ENCODE measurements at places on chromosomes 1 and 21.

DNA sequence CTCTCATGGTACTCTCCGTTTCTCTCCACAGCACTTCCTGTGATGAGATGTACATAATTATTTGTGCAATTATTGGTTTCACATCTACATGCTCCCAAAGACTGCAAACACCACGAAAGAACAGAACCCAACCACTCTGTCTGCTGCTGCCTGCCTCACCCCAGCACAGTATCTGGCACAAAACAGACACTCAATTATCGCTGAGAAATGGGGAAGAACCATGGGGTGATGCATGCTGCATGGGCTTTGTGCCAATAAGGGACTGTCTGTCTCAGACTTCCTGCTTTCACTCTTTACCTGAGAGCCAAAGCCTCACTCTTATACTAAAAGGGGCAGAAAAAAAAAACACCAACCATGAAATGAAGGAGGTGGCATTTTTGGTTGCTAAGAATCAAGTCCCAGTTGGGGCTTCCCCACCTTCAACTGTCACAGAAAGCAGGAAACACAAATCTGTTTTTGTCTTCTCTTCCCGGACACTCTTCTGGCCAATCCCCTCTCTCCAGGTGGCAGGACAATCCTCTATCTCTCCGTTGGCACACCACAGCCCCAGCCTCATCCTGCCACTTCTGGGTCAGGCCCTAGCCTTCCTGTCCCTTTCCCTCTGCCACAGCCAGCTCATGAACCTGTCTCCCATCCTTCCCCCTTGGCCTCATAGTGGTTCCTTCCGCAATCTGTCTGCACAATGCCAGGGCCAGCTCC lies 82.0 kb downstream of the TGFBR3 start:
- no peak for DNase-seq

DNA sequence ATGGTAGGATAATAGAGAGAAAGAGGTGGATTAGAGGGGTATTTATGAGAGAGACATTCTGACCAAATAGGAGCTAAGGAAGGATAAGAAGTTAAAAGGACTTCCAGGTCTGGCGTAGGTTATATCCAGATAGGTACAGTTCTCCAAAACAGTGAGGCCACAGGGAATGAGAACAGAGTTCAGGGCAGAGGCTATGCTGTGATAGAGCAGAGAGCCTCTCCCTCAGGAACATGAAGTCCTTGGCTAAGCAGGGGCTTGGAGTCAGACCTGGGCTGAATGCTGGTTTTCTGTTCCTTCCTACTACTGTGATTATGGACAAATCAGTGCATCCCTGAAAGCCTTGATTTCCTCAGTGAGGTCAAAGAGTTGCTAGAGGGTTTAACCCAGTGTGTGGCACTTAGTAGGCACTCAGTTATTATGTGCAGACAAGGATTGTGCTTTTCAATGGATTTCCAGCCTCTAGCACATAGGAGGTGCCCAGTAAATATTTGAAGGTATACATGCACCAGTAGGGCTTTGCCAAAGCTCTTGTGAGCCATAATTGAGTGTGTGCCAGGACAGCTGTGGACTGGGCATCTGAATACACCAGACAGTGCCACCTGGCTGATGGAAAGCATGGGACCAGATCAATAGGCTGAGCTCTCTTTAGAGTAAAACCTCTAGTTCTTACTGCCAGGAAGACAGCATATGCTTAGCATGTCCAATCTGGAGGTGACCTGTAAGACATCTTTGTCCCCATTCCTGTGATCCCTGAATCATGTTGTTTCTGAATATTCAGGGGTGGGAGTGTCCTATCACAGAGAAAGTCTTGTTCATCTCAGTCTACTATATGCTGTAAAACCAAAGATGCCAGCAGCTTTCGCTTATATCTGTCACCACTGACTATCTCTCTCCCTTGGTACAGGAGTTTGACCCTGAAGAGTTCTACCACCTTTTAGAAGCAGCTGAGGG lies 111.1 kb downstream of the PIK3R3 start:
- no peak for DNase-seq

GRCh38 chr1:213286235-213286634 lies 235.2 kb downstream of the RPS6KC1 start:
- no peak for DNase-seq

GRCh38 chr1:39044762-39045161 lies 18.6 kb downstream of the NDUFS5 start:
- DNase-seq = no peak

DNA sequence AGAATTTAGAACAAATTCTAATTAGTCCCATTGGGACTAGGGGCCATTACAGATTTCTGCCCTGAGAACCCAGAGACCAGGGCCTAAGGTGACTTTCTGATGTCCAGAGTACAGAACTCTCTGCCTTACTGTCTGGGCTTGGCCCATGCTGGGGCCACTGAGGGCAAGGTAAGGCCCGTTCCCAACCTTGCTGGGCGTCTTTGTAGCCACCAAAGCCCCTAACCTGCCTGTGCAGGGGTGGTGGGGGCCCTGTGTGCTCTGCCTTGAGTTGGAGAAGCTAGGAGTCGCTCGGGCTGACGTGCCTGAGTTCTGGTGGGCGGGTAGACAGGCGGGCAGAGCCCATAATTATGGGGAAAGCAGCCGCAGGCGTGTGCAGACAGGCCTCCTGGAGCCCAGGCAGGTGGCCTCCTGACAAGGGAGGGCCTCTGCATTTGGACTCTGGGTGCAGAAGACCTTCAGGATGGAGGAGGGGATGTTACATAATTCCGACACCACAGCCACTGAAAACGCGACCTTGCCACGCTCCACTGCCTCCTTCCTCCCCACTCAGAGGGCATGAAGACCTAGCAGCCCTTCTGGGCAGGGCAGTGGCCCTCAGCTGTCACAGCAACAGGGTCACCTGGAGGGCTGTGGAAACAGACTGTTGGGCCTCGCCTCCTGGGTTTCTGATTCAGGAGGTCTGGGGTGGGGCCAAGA lies 239.9 kb upstream of the TMEM51 start:
- no peak for DNase-seq

DNA sequence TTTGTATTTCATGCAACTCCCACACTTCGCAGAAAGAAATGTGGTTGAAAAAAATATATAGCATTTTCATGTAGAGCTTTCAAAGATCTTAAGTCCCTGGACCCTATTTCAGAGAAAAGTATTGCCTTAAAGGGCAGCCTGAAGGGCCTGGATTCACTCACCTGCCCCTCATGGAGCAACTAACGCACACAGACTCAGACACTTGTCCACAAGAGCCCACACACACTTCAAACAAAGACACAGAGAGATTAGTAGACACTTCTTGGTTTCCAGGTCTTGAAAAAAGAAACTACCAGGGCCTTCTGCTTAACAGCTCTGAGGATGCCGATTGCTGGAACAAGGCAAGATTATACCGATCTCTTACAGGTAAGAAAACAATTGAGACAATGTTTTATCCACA lies 122.2 kb downstream of the ZBTB18 start:
- DNase-seq = no peak

GRCh38 chr1:54825696-54826095 lies 24.6 kb upstream of the TTC22 start:
- DNase-seq = no peak

DNA sequence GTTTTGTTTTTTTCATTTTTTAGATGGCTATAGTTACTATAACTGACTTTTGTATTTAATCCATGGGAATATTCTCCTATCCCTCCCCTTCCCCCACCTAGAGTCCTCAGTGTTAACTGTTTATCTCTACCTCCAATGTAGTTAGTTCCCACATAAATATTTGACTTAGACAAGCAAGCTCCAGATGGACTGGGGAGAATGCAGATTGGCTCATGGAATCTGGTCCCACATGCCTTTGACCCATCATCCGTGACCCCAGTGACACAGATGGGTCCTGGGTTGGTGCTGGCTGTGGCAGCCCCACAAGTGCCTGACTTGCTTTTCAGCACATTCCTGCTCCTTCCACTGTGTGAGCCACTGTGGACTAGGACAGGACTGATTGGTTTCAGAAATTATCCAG lies 41.8 kb downstream of the ATP2B4 start:
- DNase-seq = no peak

DNA sequence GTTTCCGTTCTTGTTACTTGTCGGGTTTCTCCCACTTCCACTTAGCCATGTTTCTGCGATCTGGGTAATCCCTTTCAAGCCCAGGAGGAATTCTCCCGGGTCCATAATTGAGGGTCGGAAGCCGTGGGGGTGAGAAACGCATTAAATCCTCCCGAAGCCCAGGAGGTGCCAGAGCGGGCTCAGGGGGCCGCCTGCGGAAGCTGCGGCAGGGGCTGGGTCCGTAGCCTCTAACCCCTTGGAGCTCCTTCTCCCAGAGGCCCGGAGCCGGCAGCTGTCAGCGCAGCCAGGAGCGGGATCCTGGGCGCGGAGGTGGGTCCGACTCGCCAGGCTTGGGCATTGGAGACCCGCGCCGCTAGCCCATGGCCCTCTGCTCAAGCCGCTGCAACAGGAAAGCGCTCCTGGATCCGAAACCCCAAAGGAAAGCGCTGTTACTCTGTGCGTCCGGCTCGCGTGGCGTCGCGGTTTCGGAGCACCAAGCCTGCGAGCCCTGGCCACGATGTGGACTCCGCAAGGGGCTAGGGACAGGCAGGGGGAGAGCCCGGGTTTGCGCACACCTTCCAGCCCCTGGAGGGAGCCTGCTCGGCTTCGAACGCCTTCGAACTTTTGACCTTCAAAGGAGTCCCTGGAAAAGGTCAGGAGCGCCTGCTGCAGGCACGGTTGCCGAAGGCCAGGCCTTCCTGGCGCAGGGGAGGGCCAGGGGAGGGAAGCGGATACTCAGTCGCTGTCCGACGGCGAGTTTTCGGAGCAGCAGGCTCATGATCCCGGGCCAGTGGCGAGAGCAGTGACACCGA lies 1.7 kb upstream of the SIM2 start:
- no peak for DNase-seq

DNA sequence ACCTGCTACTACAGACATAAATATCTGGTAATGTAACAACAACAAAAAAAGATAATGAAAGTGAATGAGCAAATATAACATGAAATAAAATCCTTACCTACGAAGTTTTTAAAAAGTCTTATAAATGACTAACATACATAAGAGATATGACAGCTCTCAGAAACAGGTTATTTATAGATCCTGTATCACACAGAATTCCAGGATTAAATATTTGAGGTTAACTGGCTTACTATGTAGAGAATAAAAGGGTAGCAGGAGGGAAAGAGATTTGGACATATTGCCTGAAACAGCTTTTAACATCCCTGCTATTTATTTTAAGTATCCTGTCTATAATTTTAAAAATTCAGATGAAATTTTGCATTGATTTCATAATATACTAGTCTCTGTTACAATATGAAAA lies 16.3 kb downstream of the MYSM1 start:
- DNase-seq = no peak

GRCh38 chr1:161778522-161778921 lies 12.4 kb downstream of the ATF6 start:
- DNase-seq = no peak

DNA sequence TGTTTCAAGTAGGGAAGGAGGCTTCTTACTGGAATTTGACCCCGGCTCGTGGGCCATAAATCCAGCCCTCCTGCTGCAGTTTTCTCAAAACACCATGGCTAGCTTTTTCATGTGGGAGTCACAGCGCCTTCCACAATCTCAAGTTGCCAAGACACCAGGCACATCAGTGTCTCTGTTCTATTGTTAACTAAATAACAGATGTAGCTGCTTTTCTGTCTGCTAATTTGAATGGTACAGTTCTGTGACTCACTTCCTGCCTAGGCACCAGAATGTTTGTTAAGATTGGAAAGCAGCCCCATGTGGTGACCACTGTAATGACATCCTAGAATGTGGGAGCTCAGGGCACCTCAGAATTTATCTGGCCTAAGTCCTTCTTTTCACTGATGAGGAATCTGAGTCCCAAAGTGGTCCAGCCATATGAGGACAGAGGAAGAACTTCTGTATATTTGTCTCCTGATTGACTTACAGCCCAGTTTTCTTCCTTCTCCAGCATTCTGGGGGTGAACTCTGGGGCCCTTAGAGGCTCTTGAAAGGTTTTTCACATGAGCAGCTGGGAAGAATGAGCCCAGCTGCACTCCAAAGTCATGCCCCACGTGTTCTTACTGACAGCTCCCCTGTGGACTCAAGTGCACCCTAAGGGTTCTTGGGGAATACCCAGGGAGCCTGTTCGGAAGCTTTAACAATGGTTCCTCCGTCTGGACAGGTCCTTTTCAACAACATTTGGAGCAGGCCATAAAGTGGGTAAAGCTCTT lies 27.5 kb downstream of the TRIM45 start:
- DNase-seq = no peak

- no peak for DNase-seq
Observed at GRCh38 chr1:17414022-17414421, 25.5 kb downstream of the RCC2 start.

DNA sequence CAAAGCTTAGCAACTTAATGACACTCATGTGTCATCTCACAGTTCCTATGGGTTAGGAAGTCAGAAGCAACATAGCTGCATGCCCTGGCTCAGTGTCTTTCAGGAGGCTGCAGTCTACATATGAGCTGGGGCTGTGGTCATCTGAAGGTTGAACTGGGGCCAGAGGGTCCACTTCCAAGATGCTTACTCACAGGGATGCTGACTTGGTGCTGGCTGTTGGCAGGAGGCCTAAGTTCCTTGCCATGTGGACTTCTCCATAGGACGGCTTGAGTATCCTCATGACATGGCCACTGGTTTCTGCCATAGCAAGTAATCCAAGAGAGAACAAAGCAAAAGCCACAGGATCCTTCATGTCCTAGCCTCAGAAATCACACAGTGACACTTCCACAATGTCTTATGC lies 12.1 kb upstream of the FAM43B start:
- no peak for DNase-seq

GRCh38 chr1:210598135-210598652 lies 269.5 kb downstream of the HHAT start:
- DNase-seq = peak; percentile 39

DNA sequence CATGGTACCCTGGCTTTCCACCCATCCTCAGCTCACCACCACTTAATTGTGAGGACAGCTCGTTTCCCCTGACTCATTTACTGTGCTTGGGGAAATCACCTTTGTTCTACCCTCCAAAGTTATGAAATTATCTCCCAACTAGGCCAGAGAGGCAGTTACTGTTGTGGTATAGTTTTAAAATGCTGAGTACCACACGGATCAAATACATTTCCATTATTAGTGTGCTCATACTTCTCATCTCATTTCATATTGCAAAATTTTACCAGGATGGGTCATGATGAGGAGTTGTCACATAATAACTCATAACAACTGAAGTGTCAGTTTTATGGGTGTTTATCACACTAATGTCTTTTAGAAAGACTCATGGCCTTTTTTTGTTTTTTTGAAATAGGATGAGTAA lies 9.2 kb upstream of the OR2B11 start:
- DNase-seq = no peak

- no peak for DNase-seq
Observed at GRCh38 chr1:159122005-159122621, 45.5 kb upstream of the AIM2 start.

Measured in brain pericyte (primary cell).